Ecto neural progenitor cell (in vitro differentiated cells): ENCODE measurements at places on chromosomes 5 and 9.

DNA sequence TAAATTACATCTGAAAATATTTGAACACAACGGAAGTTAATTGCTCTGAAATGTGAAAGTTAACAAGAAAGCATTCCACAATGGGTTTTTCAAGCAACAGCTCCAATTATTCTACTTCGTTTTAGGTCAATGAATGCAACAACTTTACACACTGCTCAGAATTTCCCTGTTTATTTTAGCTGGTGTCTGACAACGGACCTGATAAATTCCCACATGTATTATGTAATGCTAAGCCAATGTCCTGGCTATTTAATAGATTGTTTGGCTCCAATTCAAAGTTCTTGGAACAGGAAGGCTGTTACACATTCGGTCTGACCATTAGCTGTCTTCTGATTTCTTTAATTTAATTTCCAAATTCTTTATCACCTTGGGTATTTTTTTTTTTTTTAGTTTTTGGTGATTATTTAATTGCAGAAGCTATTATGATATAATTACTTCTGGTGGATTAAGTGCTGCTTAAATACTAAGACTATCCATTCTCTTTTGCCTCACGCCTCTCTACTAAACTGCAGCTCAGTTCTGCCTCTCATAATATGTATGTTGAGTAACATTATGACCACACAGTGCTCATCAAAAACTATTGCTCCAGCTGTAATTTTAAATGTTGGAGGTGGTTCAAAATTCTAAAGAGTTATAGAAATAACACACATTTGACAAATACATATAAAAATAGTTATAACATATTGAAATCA is 57.9 kb downstream of the MEF2C start:
- no peak for DNase-seq

DNA sequence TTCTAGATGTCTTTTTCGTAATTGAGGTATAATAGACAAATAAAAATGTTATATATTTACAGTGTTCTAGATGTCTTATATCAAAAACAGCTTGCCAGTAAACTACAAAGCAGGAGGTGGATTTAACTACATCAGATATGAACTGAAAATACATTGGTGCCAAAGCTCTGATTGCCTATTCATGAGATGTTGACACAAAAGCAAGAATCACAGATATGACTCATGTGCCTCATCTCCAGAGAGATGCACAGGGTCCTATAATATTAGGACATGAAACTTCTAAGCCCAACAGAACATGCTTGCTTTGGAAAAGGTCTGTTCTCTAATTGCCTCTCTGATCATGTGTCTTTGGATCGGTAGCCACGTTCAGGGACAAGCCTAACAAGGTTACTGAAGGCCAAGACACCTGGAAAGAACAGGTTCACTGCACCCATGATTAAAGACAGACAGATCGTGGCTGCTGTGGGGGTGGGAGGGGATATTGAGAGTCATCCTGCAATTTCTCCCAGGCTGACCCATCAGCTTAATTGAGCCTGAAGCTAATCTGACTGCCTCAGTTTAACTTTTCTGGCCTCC is 16.8 kb downstream of the ABCA1 start:
- DNase-seq: no peak

- DNase-seq: no peak
These were observed 75.2 kb downstream of the AOPEP start for GRCh38 chr9:94801681-94802080.

- DNase-seq: no peak
These were observed 367.8 kb upstream of the RIOK2 start for GRCh38 chr5:97550818-97551217.

DNA sequence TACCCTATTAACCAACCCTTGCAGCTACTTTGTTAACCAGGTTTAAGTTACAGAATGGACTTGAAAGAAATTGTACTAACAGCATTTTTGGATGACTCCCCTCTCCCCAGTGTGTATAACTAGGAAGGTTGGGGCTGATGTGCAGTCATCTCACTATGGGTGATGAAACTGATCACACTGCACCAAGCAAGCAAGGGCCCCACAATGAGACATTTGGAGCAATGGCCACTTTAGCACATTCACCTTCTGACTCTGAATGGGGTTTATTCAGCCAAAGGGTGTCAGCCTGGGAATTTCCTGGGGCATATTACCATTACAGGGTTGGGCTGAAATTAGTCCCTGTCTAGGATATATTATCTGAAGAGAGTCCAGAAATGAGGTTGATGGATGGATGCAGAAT is 18.7 kb upstream of the CYFIP2 start:
- DNase-seq: no peak
